ENCODE measurements at places on chromosomes 3 and 15.

DNA sequence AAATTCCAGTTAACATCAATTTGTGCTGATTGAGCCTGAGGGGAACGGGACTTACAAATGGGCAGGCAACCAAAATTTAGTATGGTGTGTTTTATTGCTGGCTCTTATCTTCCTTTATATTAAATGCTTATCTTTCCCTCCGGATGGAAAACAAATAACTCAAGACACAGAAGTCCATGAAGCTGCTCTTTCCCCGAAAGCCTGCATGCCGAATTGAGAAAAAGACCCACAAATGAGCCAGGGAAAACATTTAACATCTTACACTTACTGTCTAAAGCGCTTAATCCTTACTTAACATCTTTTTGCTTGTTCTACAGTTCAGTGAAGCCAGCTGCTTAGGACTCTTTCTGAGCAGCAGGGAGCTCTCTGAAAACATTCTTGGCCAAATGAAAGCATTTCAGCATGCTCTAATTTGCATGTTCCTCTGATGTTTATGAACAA is 49.5 kb downstream of the HEG1 start:
- no peak for DNase-seq

DNA sequence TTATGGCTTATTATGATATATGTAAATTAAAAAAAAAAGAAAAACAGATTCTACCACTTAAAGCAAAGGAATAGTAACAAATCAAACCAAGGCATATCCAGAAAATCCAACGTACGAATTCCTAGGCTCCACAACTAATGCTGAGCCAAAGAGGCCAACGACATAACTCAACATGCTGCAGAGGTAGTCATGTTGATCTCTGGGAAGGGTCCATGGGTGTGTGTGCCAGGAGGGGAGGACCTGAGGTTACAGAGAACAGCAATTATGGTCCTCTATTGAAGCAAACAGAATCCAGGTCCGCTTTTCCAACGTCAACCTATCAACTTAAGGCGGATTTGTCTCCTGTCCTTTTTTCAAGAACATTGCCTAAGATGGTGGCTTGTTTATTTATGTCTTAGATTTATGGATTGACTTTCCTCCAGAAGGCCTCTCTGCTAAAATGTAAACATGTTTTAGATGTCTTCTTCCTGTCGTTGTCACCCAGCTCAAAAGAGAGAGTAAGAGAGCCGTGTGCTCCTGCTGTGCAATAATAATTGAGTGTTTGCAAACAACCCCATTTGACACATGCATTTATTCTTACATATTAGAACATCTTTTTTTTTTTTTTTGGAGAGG is 20.4 kb downstream of the NANOGP8 start:
- DNase-seq: no peak

GRCh38 chr15:35142578-35142977 is 57.5 kb upstream of the NANOGP8 start:
- DNase-seq: no peak

DNA sequence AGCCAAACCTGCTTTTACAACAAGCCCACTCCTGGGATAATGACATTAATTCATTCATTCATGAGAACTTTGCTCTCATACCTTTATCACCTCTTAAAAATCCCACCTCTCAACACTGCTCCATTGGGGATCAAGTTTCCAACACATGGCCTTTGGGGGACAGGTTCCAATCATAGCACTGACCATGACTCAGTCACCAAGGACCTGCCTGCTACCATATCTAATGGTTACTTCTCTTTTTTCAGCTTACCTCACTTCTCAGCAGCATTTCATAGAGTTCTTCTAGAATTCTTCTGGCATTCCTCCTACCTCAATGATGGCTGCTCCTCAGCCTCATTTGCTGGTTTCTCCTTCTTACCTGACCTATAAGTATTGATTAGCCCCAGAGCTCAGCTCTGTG is 36.9 kb upstream of the RYK start:
- no peak for DNase-seq

DNA sequence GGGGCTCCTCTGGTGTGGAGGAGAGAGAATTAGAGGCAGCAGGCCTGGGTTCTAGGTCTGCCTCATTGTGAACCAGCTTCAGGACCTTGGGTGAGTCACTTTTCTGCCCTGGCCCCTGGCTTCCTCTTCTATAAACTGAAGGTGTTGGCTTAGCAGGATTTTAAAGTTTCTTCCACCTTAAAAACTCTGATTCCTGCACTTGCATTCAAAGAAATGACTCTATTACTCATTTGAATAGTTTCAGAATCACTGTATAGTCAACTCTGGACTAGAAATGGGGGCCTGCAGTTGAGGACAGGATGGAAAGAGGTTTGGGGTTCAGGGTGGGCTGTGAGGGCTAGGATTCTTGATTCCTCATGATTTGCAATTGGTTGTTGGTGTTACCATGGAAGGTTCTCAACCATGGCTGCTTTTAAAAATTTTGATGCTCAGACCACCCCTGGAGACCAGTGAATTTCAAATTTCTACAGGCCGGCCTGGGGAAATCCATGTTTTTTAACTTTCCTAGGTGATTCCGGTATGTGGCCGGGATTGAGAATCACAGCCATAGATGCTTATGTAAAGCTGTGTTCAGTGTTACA is 19.9 kb downstream of the SMAD3 start:
- no peak for DNase-seq

DNA sequence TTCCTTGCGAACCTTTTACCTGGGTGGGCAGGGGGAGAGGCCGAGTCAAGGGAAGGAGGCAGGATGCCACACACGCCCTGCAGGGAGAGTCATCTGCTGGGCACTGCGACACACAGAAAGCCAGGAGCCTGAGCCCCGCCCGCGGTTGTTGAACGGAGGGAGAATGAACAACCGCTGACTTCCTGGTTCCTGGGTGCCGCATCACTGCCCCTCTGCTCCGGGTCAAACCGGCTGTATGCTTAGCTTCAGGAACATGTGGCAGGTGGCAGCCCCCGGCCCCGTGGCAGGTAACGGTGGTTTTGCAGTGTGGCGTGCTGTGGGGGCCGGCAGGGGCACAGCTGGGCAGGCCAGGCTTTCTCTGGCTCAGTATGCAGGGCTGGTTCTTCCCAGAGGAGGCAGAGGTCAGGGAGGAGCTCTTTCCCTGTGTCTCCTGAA is 33.4 kb downstream of the APBA2 start:
- DNase-seq: no peak

DNA sequence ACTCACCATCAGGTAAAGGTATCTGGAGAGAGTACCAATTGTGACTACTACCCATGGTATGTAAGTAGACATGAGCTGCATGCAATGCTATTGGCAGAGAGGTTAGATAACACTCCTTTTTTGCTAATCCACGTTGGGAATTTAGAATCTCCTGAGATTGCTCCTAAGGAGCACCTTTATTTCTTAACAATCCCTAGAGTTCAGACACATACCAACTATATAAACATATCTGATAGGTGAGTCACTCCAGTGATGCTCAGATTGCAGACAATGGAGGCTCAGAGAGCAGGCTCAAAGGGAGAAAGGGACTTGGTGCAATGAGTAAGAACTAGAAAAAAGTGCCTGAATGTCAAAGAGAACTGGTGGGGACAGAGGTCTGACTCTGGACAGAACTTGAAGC is 47.0 kb upstream of the LRRFIP2 start:
- DNase-seq: no peak

GRCh38 chr3:171936191-171936841 is 93.2 kb downstream of the TMEM212 start:
- no peak for DNase-seq

- DNase-seq: no peak
Measured at GRCh38 chr3:43893727-43894126, 203.0 kb downstream of the ABHD5 start.

GRCh38 chr15:38843051-38843501 is 278.5 kb upstream of the RASGRP1 start:
- no peak for DNase-seq

DNA sequence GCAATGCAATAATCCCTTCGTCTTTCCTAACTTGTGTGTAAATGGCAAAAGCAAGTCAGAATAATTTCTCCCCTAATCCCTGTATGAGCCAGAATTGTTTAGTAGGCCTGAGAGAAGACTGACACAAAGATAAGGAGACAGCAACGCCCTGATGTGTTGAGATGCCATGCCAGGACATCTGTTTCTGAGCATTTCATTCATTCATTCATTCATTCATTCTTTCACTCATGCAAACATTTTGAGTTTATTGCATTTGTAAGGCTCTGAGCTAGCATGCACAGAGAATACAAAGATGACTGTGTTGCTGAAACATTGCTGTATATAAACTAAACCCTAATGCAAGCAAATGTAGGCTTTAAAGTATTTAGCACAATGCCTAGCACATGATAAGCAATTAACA is 127.4 kb downstream of the TMCC1 start:
- DNase-seq: no peak

DNA sequence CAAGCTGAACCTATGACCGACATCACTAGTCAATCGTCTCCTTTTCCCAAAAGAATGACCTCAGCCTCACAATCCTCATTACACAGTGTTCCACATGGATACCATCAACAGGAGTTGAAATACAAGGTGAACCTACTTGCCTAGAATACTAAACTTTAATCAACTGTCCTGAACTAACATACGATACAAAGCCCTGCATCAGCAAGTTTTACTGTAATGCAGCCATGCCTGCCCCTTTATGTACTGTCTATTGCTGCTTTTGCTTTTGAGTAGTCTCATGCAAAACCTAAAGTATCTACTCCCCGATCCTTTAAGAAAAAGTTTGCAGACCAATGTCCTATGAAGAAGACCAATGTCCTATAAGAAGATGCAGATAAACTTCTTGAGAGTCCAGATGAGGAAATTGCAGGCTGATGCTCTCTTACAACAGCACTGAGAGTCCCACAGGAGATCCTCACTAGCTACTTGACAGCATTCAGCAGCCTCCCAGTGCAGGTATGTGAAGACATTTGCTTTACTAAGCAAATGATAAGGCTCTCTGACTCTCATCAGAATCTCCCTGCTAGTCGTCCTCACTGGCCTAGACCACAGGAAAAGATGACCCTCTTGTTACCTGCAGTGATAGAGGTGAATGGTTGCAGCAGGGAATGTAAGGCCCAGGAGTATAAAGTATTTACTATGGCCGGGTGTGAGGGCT is 23.6 kb downstream of the SUCLG2 start:
- DNase-seq: no peak

DNA sequence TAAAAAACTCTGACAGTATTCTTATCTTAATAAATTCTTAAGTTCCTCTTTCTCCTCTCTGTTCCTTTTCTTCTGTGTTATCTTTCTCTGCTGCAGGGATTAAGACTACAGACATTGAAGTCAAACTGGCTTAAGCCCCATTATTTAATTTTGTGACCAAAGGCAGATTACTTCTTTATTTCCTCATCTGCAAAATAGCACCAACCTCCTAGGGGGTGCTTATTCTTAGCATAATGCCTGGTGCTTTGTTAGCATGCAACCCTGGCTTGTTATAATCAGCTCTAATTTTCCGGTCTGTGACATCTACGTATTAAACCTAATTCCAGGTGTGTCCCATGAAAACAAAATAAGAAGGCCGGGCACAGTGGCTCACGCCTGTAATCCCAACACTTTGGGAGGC is 23.8 kb downstream of the SEMA6D start:
- no peak for DNase-seq

- no peak for DNase-seq
Measured at GRCh38 chr3:159187706-159188105, 385.9 kb downstream of the MFSD1 start.

DNA sequence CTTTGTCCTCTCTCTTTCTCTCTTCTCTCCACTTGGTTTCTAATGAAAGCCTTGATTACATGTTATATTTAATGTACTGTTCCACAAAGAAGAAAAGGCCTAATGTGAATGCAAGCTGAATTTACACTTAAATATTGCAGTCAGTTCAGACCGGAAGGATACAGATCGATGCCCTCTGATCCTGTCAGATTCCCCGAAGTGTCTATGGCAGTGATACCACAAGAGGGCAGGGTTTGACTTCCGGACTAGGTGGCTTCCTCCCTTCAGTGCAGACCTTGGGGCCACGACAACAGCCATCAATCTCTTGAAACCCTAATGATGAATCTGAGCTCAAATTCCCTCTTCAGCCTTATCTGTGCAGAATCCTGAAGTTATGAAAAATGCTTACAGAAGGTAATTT is 29.5 kb downstream of the AGTR1 start:
- peak; percentile 44 for DNase-seq

GRCh38 chr15:100205549-100206295 is 136.1 kb downstream of the ADAMTS17 start:
- DNase-seq: no peak

GRCh38 chr15:90095521-90095959 is 6.7 kb downstream of the IDH2 start:
- DNase-seq: no peak

- no peak for DNase-seq
Measured at GRCh38 chr3:159069091-159069490, 267.2 kb downstream of the MFSD1 start.

GRCh38 chr15:74402873-74403587 is 30.7 kb downstream of the SEMA7A start:
- DNase-seq: no peak

DNA sequence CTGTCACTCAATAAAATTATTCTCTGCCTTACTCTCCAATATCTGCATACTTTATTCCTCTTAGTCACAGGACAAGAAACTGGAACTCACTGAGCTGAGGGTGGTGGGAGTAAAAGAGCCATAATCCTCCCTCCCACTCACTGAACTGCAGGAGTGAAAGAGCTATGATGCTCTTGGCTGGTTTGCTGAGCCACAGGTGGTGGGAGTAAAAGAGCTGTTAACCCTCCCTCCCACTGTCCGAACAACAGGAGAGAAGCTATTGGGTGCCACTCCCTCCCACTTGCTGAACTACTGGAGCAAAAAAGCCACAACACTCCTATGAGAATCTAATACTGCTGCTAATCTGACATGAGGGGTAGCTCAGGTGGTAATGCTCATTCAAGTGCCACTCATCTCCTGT is 391.0 kb downstream of the NSUN3 start:
- no peak for DNase-seq

DNA sequence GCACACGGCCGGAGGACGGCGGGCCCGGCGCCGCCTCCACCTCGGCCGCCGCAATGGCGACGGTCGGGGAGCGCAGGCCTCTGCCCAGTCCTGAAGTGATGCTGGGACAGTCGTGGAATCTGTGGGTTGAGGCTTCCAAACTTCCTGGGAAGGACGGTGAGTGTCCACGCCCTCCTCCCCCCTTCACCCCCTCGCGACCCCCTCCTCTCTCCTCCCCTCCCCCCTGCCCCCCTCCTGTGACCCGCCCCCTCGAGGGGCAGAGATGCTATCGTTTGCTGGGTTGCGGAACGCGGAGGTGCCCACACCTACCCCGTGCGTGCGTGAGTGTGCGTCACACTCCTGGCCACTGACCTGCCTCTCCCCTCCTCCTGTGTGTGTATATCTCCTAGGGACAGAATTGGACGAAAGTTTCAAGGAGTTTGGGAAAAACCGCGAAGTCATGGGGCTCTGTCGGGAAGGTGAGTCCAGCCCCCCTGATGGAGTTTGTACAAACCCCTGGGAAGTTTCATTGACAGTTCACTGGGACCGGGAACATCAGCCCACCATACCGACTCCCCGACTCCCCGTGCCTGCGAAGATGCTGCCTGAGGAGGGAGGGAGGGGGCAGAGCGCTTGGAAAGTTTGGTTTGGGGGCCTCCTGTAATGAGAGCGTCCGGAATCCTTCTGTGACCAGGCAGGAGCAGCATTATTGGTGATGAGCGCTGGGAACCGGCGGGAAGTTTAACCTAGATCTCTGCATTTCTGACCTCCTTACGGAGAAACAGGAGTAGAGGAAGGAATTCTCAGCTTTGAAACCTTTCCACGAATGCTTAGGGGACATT is 795 bp upstream of the SCAANT1 start:
- DNase-seq: no peak

GRCh38 chr15:32119694-32120330 is 89.5 kb downstream of the CHRNA7 start:
- DNase-seq: no peak

GRCh38 chr3:46469680-46470357 is 5.1 kb upstream of the LTF start:
- DNase-seq: no peak
